Neural crest cell (in vitro differentiated cells): ENCODE measurements at places on chromosomes 6 and 20. TPM values are rescaled to one million over a fixed set of nuclear protein-coding genes. Genes with fewer than 3 reads are reported as not detected.

The MUC22 gene
- not detected in 2 replicates for total RNA-seq

The SCRT2 gene
- total RNA-seq: 3.7 and 4.1 TPM in 2 replicates

The POPDC3 gene
- total RNA-seq: 0.77 and 0.86 TPM in 2 replicates

DNA sequence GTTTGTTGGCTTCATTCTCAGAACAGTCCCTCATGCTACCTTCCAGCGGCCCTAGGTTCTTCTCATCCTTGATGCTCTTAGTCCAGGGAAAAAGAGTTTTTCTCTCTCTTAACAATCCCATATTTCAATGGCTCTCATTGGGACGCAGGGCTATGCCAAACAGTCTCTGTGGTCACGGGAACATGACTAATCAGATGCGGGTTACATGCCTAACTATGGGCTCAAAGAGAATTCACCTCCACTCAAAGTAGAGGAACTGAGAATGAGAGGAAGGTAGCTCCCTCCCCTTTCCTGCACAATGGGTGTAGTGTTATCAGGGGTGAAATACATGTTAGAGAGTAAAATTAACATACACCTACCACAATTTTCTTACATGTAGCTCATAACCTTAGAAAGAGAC lies 18.1 kb upstream of the ATRN start:
- no peak for DNase-seq

- no peak for DNase-seq
These were observed 74.9 kb downstream of the FOXO3 start for GRCh38 chr6:108635505-108636226.

DNA sequence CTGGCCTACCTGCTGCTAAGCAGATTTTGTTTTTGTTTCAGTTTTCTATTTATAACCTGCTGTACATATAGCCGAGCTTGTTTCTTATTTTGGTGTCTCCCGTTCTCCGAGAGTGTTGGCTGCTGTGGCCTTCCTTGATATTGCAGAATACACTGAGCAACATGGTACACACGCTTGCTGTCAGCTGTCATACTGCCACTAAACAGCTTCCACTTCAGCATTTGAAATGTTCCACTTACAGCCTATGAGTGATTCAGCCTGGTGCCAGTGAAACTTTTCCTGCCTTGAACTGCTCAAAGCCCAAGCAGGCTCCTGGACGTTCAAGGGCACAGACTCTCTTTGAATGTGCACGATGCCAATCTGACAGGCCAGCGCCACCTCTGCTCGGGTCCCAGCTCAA lies 87.1 kb downstream of the PSMG4 start:
- DNase-seq: no peak
